ENCODE measurements at places on chromosomes 1 and 21.

GRCh38 chr1:205191622-205192021, 19.9 kb downstream of the DSTYK start:
- DNase-seq = peak; percentile 76

DNA sequence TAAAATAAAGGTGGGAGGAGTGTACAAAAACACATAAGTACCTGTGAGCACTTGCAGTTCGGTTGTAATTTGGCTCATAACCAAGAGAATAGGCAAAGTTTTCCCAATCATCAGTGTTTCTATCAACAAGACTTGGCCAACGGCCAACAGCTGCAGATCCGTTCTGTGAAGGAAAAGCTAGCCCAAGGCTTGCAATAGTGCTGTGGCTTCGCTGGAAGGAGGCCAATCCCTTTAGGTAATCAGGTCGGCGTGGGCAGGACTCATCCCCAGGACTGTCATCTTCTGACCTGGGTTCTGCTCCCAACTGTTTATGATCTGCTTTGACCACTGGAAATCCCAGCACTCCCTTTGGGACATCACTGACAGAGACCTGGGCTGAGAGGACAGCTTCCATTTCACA, 107.8 kb downstream of the LYST start:
- DNase-seq = peak; percentile 72

GRCh38 chr1:203229471-203230135, at the start of gene CHIT1:
TSS of gene CHIT1 (minus strand) at chr1:203229673. CDS start at chr1:203229636, 37 bp downstream.
- DNase-seq = no peak

DNA sequence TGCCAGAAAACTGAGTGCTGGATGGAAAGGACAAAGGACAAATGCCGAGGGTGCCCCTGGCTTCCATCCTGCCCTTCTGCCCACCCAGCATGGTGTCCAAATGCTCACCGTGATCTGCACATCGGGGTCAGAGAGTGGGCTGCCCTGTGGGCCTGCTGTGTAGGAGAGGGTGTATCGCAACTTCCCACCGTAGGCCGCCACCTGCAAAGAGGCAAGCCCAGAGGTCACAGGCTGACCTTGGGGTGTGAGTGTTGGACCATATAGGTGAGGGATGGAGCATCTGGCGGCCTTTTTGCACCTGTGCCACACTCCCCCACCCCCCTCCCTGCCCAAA, 53.5 kb downstream of the LDLRAD2 start:
- no peak for DNase-seq

GRCh38 chr1:41504114-41505035, 19.9 kb upstream of the EDN2 start:
- DNase-seq = no peak

- DNase-seq = no peak
Observed at GRCh38 chr1:109279615-109280278, 3.2 kb downstream of the PSRC1 start.

- no peak for DNase-seq
Observed at GRCh38 chr1:61343734-61344420, 261.5 kb downstream of the NFIA start.

DNA sequence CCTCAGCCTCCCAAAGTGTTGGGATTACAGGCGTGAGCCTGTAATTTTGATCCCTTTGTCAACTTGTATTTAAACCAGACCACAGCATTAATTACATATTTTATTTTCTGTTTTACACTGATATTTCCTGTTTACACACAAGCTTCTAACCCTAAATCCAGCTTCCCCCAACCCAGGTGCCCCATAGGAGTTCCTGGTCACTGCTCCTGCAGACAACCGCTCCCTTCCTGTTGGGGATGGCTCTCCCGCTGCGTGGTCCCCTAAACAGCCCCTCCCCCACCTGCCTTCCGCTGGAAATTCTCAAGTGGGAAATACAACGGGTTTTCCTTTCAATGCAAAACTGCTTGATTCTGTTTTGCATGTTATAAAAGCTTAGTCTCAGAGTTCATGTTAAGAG, 3.7 kb downstream of the CSTB start:
- no peak for DNase-seq

GRCh38 chr1:234231061-234231892, 142.0 kb upstream of the COA6 start:
- DNase-seq = no peak

GRCh38 chr1:208455821-208456220, 211.6 kb upstream of the PLXNA2 start:
- DNase-seq = no peak

- DNase-seq = no peak
Observed at GRCh38 chr1:41103766-41104165, 82.2 kb upstream of the SLFNL1 start.

GRCh38 chr1:7388141-7388487, 383.0 kb upstream of the VAMP3 start:
- no peak for DNase-seq

- DNase-seq = no peak
Observed at GRCh38 chr1:246142320-246142893, 364.7 kb downstream of the SMYD3 start.

DNA sequence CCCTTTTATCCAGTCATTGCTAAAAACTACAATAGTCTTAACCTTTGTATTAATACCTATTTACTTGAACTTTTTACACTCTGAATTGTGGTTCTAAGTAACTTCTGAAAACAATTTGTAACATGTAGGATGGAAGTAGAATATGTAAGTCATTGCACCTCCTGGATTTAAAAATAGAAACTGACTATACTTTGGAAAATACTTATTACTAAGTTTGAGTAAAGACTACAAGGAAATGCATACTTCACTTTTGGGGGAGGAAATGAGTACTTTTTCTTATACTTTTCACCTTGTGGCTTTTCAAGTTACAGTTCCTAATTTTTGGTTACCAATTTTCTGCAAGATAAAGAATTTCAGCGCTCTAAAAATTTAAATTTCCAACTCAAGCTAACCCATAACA, 8.7 kb downstream of the RGS18 start:
- no peak for DNase-seq

- no peak for DNase-seq
Observed at GRCh38 chr1:91555821-91556531, 55.3 kb downstream of the CDC7 start.

GRCh38 chr1:15985611-15986297, 9.9 kb upstream of the ZBTB17 start:
- no peak for DNase-seq

GRCh38 chr1:212728606-212729005, 29.0 kb upstream of the BATF3 start:
- no peak for DNase-seq

GRCh38 chr1:11558871-11559590, 80.1 kb downstream of the DISP3 start:
- no peak for DNase-seq

DNA sequence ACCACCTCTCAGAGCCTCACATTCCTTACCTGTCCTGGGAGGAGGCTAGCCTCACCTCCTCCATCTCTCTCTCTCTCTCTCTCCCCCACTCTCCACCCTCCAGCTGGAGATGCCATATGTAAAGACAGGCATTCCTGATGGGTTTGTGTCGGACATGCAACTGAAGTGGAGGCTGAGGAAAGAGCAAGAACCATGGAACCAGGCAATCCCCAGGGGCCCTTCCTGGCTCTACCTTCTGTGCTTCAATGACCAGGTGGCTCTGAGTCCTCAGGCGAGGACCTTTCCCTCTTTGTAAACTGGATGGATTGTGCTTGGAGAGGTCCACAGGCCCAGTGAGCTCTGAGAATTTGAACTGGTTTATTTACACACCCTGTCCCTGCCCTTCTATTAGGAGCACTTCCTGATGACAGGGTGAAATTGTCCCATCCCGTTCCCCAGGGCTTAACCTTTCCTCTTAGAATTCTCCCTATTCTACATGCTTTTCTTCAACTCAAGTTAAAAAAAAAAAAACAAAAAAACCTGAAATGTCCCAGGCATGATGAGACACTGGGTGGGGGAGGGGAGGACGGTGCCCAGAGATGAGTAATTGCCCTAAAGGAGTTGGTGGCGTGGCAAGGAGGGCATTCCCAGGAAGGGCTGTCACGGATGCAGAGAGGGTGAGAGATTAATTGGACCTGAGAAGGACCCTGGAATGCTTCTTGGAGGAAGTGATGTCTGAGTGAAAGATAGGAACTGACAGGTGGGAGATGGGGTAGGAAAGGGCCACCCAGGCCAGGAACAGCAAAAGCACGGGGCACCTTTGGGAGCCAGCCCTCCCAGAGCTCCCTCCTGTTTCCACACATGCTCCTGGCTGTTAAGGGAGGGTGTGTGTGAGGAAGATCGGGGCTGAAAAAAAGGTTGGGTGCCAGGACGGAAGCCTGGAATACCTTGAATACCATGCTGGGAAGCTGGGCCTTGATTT, 50.2 kb upstream of the WASF2 start:
- no peak for DNase-seq

DNA sequence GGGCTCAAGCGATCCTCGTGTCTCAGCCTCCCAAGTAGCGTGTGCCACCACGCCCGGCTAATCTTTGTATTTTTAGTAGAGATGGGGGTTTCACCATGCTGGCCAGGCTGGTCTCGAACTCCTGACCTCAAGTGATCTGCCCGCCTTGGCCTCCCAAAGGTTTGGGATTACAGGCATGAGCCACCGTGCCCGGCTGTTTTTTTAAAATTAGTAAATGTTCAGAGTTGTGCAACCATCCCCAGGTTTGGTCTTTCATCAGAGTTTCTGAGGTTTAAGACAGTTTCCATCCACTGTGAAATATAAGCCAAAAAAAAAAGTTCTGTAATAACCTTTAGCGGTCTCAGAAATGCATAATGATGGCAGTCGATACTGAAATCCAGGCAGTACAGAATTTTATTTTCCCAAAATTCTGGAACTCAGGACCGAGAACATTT, 550 bp upstream of the SYT11 start:
- DNase-seq = no peak

DNA sequence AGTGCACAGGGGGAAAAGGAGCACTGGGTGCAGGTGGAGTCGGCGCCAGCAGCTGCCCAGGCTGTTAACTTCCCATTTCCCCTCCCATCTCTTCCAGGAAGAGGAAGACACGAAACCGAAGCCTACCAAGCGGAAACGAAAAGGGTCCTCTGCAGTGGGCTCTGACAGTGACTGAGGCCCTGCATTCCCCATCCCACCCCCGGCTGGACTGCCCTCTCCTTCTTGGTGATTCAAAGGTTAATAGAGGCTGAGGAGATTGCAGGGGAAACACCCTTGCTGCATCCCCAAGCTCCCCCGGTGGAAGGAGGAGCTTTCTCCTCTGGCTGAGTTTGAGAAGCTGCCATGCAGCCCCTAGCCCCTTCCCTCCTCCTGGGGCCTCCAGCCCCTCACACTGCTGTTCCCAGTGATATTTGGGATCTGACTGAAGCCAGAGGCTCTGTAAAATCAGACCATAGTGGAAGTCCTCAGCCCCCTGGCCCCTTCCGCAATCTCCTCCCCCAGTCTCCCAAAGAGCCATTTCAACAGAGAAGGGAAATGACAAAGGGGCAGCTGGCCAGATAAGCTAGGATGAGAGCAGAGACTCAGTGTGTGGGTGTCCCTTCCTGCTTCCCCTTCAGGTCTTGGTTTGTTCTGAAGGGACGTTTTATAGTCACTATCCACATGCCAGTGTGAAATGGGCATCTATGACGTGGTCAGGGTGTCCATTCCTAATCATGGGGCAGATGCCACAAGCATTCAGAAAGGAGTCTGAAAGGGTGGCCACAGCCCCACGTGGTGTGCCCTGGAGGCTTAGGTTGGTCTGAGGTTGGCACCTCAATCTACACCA, 1.9 kb upstream of the SLC27A3 start:
- no peak for DNase-seq
